ENCODE measurements at places on chromosomes 6 and 20.
A peak's percentile ranks its signal among the peaks of the same experiment; 100 is the strongest.

DNA sequence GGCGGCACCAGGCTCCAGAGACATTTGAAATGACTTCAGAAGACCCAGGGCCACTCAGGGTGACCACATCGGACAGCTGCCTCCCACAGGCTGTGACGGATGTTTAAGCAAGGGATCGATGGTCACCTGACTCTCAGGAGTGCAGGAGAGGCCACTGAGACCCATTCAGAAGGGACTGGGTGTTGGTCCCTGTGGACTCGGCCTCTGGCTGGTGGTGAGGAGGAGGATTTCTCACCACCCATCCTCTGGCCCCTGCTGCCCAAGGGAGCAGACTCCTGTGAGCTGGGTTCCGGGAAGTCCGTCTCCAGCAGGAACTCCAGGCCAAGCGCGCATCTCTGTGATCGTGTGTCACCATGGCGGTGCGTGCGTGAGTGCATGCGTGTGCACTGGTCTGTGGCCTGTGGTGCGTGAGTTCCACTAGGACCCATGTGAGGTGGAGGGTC, 25.5 kb downstream of the NPEPL1 start:
- no peak for DNase-seq

DNA sequence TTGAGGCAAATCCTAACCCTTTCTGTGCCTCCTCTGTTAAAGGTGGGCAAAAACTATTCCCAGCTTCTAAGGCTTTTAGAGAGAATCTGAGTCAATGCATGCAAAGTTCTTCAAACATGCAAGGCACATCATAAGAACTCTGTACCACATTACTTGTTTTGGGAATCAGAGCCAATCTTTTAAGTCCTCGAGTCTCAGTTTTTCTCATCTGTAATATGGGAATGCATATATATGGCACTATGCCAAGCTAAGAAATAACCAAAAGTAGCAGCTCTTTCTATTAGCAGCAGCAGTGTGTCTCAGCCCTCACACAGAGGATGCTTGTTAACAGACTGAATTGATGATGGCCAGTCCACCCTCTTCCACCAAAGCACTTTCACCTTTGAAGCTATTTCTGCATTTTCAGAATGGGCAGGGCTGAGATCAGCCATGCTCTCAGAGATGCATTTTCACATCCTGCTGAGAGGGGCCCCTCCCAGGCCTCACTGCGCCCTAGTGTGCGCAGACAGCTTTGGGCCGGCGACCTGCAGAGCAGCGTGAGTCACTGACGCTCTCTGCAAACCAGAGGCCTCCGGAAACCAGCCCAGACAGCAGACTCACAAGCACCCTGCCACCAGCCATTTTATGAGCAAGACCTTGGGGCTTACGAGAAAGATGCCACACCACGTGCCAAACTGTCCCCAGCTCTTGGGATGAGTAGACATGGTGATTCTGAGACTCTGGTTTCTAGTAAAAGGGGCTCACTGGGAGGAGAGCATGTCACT, 138.0 kb downstream of the NFATC2 start:
- DNase-seq: peak; percentile 49

GRCh38 chr20:51444922-51445438, 97.5 kb downstream of the NFATC2 start:
- no peak for DNase-seq

DNA sequence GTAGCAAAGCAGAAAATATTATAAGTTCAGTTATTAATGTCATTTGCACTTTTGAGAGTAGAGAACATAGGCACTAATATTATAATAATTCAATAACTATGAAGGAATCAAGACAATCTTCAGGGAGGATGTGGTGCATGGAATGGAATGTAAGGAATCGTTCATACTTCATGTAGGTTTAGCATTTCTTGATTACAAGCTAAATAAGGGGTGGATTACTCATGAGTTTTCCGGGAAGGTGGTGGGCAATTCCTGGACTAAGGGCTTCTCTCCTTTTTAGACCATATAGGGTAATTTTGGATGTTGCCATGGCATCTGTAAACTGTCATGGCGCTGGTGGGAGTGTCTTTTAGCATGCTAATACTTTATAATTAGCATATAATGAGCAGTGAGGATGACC, 9.1 kb upstream of the BTNL2 start:
- no peak for DNase-seq

GRCh38 chr6:136095986-136096385, 154.1 kb downstream of the MTFR2 start:
- DNase-seq: no peak

- DNase-seq: no peak
Observed at GRCh38 chr6:157821342-157822033, 1.6 kb upstream of the SNX9 start.

DNA sequence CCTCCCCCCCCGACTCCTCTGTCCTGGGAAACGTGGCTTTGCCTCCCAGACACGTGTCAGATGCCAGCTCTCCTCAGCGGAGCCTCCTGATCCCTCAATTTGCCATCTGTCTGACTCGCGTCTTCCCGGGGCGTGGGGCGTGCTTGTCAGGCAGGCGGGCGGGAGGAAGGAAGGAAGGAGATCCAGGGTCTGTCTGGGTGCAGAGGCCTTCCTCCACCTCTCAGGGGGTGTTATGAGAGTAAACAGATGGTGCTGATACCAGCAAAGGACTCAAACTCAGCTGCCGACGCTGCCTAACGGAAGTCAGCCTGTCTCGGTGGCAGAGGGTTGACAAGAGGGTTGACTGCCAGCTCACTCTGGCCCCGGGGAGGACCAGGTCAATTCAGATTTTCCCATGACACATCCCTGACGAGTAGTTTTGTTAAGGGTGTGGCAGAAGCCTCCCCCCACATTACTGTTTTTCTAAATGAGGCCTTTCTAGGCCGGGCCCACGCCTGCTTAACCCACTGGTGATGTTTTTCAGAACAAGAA, 17.0 kb downstream of the UQCC2 start:
- peak; percentile 55 for DNase-seq

DNA sequence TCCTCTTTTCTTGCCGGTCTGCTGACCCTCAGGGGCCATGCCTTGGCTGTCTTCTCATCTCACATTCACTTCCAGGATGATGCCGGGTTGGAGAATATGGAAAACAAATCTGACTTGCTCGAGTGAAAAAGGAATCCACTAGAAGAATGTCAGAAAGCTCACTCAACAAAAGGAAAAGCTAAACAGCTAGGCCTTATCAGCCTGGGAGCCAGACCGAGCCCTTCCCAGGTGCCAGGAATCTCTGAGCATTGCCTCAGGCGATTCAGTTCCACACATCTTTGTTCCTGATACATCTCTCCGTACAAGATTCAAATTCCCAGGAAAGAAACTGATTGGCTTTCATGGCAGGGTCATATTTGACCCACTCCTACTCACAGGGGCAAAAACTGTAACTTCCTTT, 9.2 kb upstream of the OSER1 start:
- no peak for DNase-seq

DNA sequence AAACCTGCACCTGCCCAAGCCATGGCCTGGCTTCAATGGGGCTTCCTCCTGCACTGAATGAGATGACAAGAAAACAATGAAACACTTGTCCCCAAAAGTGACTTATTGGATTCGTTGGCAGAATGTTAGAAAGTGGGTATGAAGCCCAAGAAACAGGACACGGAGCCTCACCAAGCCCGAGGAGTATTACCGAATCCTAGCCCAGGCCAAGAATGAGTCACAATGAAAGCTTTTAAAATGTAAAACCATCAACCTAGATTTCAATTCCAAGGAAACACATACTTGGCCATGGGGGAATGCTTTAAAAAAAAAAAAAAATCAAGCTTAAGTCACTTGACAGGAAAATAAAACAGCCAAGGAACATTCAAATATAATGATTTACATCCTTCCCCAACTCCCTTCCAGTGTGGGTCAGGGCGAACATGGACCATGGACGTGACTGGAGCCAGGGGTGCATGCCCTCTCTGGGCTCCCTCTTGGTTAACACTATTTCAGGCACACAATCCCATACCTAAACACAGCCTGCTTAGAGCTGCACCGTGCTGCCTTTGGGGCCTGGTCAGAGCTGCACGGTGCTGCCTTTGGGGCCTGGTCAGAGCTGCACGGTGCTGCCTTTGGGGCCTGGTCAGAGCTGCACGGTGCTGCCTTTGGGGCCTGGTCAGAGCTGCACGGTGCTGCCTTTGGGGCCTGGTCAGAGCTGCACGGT, 3.1 kb upstream of the STX16 start:
- DNase-seq: no peak

DNA sequence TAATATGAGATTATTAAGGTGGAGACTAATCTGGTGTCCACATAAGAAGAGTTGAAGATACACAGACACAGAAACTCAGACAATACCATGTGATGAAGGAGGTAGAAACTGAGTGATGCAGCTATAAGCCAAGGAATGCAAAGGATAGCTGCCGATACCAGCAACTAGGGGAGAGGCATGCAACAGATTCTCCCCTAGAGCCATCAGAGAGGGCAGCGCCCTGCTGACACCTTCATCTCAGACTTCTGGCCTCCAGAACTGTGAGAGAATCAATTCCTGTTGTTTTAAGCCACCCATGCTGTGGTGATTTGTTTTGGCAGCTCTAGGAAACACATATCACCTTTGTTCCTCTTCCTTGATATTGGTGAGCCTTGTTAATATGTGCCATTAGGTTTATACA, 41.5 kb downstream of the STXBP5 start:
- no peak for DNase-seq

DNA sequence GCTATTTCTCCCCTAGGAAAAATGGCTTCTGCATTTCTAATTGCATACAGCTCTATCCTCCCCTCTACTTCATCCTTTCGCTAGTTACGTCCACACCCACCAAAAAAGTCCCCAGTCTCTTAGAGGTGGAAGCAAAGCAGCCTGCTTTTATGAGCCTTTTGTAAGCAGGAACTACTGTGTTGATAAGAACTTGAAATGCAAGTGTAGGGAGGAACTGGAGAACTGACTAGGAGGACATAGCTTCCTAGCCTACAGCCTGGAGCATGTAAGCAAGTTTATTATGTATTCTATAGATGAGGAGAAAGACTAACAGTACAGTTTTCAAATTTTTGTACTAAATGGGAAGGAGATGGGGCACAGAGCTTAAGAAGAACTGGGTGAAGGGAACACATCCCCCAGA, 10.3 kb downstream of the ARHGAP18 start:
- DNase-seq: no peak

GRCh38 chr6:25388776-25389175, 109.6 kb downstream of the CARMIL1 start:
- DNase-seq: no peak

- DNase-seq: no peak
Observed at GRCh38 chr6:146422789-146423375, 120.8 kb upstream of the RAB32 start.

DNA sequence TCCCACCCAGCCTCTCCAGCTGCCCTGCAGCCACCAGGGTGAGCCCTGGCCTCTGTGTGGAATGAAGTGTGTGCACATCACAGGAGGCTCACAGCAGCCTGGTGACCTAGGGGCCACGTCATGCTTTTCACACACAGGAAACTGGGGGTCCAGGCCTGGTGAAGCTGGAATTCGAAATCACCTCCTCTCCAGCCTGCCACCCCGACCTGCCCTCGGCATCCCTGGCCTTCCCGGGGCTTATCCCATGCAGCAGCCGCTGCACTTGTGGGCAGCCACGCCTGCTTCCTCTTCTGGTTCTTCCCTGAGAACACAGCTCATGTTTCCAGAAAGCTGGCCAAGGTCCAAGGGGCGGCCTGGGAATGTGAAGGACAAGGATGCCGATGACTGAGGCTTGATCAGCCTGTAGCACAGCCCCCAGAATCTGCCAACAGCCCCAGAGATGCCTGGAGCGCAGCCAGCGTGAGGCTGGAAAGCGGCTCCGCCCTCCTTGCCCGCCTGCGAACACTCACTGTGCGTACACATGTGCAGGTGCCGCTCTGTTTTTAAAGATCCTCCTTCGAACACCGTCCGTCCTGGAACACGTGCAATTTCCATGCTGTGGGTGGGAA, 4.2 kb upstream of the NTSR1 start:
- no peak for DNase-seq

GRCh38 chr6:8825726-8826125, 390.4 kb upstream of the SLC35B3 start:
- no peak for DNase-seq

DNA sequence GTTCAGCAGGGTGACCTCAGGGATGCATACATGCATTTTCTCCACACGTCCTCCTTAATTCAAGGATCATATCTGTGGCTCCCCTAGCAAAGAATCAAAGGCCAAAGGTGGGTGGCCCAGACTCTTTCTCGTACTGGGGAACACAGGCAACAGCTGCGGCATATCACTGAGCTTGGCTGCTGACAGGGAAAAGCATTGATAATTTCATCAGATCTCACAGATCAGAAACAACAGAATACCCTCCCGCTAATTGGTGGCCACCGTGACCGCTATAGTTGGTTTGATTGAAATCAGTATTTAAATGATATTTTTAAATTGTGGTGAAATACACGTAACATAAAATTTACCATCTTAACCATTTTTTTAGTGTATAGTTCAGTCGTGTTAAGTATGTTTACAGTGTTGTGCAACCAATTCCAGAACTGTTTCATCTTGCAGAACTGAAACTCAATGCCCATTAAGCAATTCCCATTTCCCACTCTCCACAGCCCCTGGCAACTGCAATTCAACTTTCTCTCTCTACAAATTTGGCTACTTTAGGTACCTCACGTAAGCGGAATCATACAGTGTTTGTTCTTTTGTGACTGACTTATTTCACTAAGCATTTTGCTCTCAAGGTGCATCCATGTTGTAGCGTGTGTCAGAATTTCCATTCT, 74.7 kb upstream of the TMEM170B start:
- DNase-seq: no peak

DNA sequence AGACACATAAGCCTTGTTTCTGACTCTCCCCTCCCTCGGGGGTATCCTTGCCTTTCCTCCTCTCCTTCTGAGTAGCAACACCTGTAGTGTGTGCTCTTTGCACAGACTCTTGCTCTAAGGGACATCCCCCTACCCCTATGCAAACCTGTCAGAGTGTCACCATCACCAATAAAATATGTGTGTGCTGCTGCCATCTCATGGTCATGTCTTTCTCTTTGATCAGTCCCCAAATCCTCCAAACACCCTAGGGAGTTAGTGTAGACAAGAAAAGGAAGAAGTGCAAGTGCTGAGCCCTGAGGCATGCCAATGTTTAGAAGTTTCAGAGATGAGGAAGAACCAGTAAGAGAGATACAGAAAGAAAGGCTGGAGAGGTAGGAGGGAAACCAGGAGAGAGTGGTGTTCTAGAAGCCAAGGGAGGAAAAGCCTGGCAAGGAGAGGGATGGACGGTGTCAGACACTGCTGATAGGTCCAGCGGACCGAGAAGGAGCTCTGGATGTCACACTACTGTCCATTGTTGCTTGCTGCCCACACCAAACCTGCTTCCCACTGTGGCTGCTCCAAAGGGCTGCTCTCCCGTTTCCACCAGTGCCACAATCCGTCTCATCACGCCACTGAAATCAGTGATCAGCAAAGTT, 16.4 kb downstream of the TRMT6 start:
- no peak for DNase-seq

All from stimulated activated CD8-positive, alpha-beta memory T cell treated with anti-CD3 and anti-CD28 coated beads, Interleukin-4, amount 100 ng/mL, for 4 hours (primary cell).